Stimulated activated CD8-positive, alpha-beta memory T cell treated with anti-CD3 and anti-CD28 coated beads, Interleukin-7, amount 100 ng/mL, for 48 hours (primary cell): ENCODE measurements at places on chromosomes 11 and 22.

DNA sequence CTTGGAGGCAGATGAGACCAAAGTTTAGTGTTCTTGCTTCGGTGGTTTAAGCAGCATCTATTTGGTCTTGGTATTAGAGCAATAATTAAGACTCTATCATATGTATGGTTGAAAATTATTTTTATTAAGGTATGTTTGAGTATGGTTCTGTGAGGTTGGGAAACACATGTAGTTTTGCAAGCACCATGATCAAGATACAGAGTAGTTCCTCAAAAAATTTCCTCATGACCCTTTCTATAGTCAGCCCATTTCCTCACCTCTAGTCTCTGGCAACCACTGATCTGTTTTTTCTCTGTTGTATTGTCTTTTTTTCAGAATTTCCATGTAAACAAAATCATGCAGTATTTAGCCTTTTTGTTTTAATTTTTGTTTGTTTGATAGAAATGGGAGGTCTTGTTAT is 18.4 kb downstream of the MTMR3 start:
- no peak for DNase-seq

- DNase-seq = no peak
Measured at GRCh38 chr11:76772100-76772782, 10.9 kb upstream of the TSKU start.

DNA sequence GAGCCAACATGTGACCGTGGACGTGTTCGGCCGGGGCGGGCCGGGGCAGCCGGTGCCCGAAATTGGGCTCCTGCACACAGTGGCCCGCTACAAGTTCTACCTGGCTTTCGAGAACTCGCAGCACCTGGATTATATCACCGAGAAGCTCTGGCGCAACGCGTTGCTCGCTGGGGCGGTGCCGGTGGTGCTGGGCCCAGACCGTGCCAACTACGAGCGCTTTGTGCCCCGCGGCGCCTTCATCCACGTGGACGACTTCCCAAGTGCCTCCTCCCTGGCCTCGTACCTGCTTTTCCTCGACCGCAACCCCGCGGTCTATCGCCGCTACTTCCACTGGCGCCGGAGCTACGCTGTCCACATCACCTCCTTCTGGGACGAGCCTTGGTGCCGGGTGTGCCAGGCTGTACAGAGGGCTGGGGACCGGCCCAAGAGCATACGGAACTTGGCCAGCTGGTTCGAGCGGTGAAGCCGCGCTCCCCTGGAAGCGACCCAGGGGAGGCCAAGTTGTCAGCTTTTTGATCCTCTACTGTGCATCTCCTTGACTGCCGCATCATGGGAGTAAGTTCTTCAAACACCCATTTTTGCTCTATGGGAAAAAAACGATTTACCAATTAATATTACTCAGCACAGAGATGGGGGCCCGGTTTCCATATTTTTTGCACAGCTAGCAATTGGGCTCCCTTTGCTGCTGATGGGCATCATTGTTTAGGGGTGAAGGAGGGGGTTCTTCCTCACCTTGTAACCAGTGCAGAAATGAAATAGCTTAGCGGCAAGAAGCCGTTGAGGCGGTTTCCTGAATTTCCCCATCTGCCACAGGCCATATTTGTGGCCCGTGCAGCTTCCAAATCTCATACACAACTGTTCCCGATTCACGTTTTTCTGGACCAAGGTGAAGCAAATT is 1.8 kb downstream of the FUT4 start:
- no peak for DNase-seq

DNA sequence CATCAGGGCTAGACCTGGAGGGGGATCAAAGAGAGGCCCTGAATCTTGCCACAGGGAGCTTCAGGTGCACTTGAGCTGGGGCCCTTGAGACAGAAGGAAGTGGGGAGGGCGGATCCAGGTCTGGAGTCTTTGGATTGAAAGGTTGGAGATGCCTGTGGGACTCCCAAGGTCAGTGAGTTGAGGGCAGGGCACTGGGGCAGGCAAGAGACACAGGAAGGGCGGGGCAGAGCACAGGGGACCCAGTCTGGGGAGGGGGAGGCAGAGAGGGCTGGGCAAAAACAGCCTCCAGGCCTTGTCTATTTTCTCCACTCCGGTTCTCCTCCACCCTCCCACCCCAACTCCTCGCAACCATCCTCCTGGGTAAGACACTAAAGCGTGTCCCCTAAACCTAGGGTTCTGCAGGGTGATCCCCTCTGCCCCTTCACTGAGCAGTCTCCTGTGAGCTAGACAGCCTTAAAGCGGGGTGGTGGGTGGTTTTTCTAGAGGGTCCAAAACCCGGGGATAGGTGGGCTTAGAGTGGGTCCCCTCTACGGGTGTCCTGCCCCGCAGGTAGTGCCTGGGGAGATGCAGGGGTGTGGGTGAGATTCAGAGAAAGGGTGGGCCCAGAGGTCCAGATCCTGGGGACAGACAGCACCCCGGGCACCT is 38.6 kb upstream of the CELSR1 start:
- no peak for DNase-seq

- DNase-seq = no peak
Measured at GRCh38 chr11:96412761-96413381, 23.1 kb downstream of the JRKL start.
